Lower lobe of right lung (tissue), 2 donors: ENCODE measurements at places on chromosomes 1 and 21. TPM values are rescaled to one million over a fixed set of nuclear protein-coding genes. Genes with fewer than 3 reads are reported as not detected.

CNTN2 gene
- not detected for total RNA-seq

TMEM222 gene
- total RNA-seq, result 30.2 TPM

FYB2 gene
- 3.8 TPM for total RNA-seq

LPAR3 gene
- total RNA-seq, result 5.7 TPM

KRTAP19-6 gene
- total RNA-seq, result not detected

FOXD2 gene
- total RNA-seq, result 0.44 TPM

NEGR1 gene
- total RNA-seq, result 18.1 TPM

CDC42BPA gene
- total RNA-seq, result 40.3 TPM

PKLR gene
- total RNA-seq, result not detected

C1orf116 gene
- 123 TPM for total RNA-seq

SPATA46 gene
- total RNA-seq, result not detected

SLAMF1 gene
- 1.4 TPM for total RNA-seq

SLC44A5 gene
- total RNA-seq, result 0.47 TPM

GJA4 gene
- 16.1 TPM for total RNA-seq

REN gene
- total RNA-seq, result 0.59 TPM

CHI3L1 gene
- 22.2 TPM for total RNA-seq

HMGN2 gene
- 326 TPM for total RNA-seq

KRTAP19-7 gene
- not detected for total RNA-seq

SETDB1 gene
- total RNA-seq, result 47.5 TPM

PPIE gene
- total RNA-seq, result 34.6 TPM

SPRR5 gene
- not detected for total RNA-seq

AMY2A gene
- not detected for total RNA-seq

OLIG2 gene
- total RNA-seq, result not detected

SYT6 gene
- total RNA-seq, result not detected

MANEAL gene
- total RNA-seq, result 4.9 TPM

AGMAT gene
- total RNA-seq, result not detected

MRAP gene
- total RNA-seq, result not detected

AMIGO1 gene
- total RNA-seq, result 9.1 TPM

ZNF124 gene
- 29.1 TPM for total RNA-seq

C4BPA gene
- 65.2 TPM for total RNA-seq

TMEM52 gene
- total RNA-seq, result 1.4 TPM

PDIK1L gene
- 11.8 TPM for total RNA-seq

BTF3L4 gene
- total RNA-seq, result 33.8 TPM

PTTG1IP gene
- 209 TPM for total RNA-seq

MEX3A gene
- total RNA-seq, result 0.74 TPM

PROX1 gene
- 11.7 TPM for total RNA-seq

CRB1 gene
- 0.77 TPM for total RNA-seq

NEXN gene
- 16.5 TPM for total RNA-seq

SMCP gene
- not detected for total RNA-seq

PLEKHA6 gene
- total RNA-seq, result 7.6 TPM

TSSK3 gene
- total RNA-seq, result 2.1 TPM

DNTTIP2 gene
- total RNA-seq, result 46.8 TPM

UBE2U gene
- total RNA-seq, result not detected

ADAMTS4 gene
- total RNA-seq, result 1.4 TPM

TNFRSF18 gene
- total RNA-seq, result 0.47 TPM
